ENCODE measurements at places on chromosomes 11 and 22. TPM values are rescaled to one million over a fixed set of nuclear protein-coding genes. Genes with fewer than 3 reads are reported as not detected.

The CCDC82 gene
- 88.6 TPM for total RNA-seq

- H3K36me3 ChIP-seq = no peaks in the 10 kb centered on the region
- no peaks in the 10 kb centered on the region for H3K27me3 ChIP-seq
- no peak overlapping the region for H3K27ac ChIP-seq
- no peaks in the 10 kb centered on the region for H3K4me1 ChIP-seq
- H3K4me3 ChIP-seq = no peak overlapping the region
These were observed 213.3 kb downstream of the MN1 start for GRCh38 chr22:27588268-27588667.

DNA sequence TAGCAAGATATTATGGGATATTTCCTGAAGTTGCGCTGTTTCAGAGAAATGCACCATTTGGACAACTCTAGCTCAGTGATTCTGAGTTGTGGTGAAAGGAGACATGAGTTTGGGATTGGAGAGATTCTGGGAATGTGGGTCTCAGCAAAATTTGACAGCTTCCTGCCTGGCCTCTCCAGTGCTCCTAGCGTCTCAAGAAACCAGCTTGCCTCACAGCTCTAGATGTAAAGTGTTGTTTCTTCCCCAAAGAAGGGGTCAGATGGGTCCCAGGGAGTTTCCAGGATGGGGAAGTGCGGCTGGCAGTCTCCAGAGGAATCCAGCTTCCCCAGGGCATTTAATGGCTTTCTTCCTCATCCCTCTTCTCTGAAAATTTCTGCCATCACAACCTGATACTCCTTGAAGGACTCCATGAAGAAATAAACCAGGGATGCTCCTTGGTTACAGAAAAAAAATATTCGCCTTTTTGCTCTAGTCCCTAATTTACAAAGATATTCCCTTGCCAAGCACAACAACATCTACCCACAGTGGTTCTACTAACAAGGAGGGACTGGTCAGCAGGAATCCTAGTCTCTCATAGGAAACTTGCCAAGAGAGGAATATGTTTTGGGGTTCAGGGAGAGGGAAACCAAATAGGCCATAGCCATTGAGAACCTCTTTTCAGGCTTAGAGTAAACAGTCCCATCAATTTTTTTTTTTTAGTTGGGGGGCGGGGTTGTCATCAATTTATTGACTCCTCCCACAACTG lies 185.4 kb upstream of the E2F8 start:
- no peaks in the 10 kb centered on the region for H3K36me3 ChIP-seq
- DNase-seq = peak; percentile 11
- peaks cover 7% of the 10 kb centered on the region for H3K4me1 ChIP-seq
- no peak overlapping the region for H3K27ac ChIP-seq
- H3K27me3 ChIP-seq = no peaks in the 10 kb centered on the region
- no peak overlapping the region for H3K4me3 ChIP-seq

GRCh38 chr11:93537767-93538261 lies 5.4 kb downstream of the SMCO4 start:
- no peaks in the 10 kb centered on the region for H3K27me3 ChIP-seq
- no peak overlapping the region for H3K27ac ChIP-seq
- H3K4me1 ChIP-seq = peaks cover 8% of the 10 kb centered on the region
- H3K36me3 ChIP-seq = no peaks in the 10 kb centered on the region

The TRPC6 gene
- not detected for total RNA-seq

DNA sequence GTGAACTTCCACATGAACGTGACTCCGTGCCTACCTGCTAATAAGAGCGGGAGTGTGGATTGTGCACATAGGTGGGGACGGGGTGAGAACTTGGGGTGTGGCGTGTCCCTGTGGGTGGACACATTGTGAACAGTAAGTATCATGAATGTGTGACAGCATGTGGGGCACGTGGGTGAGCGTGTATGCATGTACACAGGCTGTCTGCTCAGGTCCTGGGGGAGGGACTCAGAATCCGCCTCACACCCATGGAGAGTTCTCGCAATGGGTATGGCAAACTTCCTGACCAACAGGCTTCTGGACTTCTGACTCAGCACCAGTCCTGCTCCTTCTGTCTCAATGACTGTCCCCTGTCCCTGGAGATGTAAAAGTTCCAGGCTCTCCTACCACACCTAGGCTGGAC lies 222.9 kb downstream of the ST3GAL4 start:
- no peaks in the 10 kb centered on the region for H3K4me1 ChIP-seq
- H3K36me3 ChIP-seq = no peaks in the 10 kb centered on the region
- H3K27ac ChIP-seq = no peak overlapping the region
- no peak overlapping the region for H3K4me3 ChIP-seq
- no peaks in the 10 kb centered on the region for H3K27me3 ChIP-seq

The KRTAP5-1 gene
- total RNA-seq = not detected

The MUC5AC gene
- total RNA-seq = not detected

DNA sequence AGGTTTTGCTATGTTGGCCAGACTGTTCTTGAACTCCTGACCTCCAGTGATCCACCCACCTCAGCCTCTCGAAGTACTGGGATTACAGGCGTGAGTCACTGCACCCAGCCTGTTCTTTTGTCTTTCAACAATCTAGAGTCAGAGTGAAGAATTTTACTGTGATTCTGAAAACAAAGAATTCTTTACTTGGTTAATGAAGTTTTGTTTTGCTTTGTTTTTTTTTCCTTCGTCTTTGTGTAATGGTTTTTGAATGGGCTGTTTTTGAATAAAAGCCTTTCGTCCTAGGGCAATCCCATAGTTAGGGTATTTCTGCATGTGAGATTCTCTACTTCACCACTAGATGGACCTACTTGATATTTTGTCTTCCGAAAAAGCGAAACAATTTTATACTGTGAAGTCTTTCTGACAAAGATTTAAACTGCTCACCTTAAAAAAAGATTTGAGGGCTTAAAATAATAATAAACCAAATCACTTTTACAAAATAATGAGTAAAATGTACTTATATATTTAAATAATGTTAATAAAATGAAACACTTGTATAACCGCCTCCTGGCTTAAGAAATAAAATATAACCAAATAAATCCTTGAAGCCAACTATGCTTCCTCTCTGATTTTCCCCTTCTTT lies 43.4 kb upstream of the SC5D start:
- peak; percentile 61 for DNase-seq
- no peak overlapping the region for H3K4me3 ChIP-seq
- no peaks in the 10 kb centered on the region for H3K4me1 ChIP-seq

The GLYATL1 gene
- total RNA-seq = not detected

The SCUBE2 gene
- 6.8 TPM for total RNA-seq

- no peak overlapping the region for H3K4me3 ChIP-seq
- H3K27me3 ChIP-seq = peaks cover 2% of the 10 kb centered on the region
- H3K27ac ChIP-seq = no peak overlapping the region
These were observed 312.6 kb downstream of the C11orf87 start for GRCh38 chr11:109734566-109734965.

- no peak overlapping the region for H3K4me3 ChIP-seq
- no peaks in the 10 kb centered on the region for H3K27me3 ChIP-seq
- H3K27ac ChIP-seq = no peak overlapping the region
- H3K36me3 ChIP-seq = no peaks in the 10 kb centered on the region
- H3K4me1 ChIP-seq = no peaks in the 10 kb centered on the region
These were observed 36.9 kb downstream of the NXPE1 start for GRCh38 chr11:114522818-114523217.

- H3K36me3 ChIP-seq = no peaks in the 10 kb centered on the region
- H3K4me3 ChIP-seq = no peak overlapping the region
- 0 out of 2 replicates have a peak, but pooled peaks cover 3% of the 10 kb centered on the region for H3K4me1 ChIP-seq
- no peaks in the 10 kb centered on the region for H3K27me3 ChIP-seq
These were observed 124.5 kb upstream of the SYT13 start for GRCh38 chr11:45410391-45411227.

The EHF gene
- not detected for total RNA-seq

- no peaks in the 10 kb centered on the region for H3K27me3 ChIP-seq
- no peak overlapping the region for H3K4me3 ChIP-seq
- H3K27ac ChIP-seq = no peak overlapping the region
These were observed 36.9 kb downstream of the LIF start for GRCh38 chr22:30209642-30210041.

DNA sequence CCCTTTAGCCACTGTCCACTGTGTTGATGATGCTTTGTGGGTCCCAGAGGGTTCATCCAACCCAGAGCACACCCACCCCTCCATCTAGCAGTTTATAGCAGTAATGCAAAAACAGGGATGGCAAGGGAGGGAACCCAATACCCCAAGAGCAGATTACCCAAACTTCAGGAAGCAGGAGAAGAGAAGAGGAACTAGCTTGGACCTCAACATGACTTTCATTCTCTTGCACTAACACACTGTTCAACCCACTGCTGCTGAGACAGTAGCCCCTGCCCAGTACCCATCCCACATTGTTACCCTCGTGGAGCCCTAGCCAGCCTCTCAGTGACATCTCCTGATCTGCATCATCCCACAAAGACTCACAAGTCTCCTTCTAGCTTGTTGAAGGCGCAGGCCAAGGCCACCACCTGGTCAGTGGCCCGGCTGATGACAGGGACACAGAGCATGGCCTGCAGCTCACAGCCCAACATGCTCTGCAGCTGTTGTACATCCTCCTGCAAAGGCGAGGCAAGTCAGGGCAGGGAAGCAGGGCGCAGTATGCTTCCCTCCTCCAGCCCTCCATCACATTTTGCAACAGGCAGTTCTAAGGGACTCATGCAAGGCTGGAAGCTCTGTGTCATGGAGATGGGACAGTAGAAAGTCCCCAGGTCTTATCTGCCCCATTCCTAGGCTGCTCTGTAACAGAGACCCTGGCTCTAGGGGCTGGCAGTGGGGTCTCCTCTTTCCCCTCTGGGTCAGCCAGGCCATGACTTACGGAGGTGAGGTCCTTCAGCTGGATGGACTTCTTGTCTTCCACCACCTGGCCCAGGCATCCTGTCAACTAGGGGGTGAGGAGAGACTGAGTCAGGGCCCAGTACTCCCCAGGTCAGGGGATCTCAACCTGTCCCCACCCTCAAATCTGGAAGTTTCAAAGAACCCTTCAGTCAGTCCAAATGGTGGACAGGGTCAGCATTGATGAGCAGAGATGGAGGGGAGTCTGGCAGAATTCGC lies 85.5 kb downstream of the PDE2A start:
- no peak for DNase-seq
- no peak overlapping the region for H3K4me3 ChIP-seq
- H3K27ac ChIP-seq = no peak overlapping the region
- H3K4me1 ChIP-seq = peaks cover 17% of the 10 kb centered on the region
- H3K36me3 ChIP-seq = no peaks in the 10 kb centered on the region

The SESN3 gene
- total RNA-seq = 58.9 TPM

The BRSK2 gene
- total RNA-seq = not detected

The IL17REL gene
- not detected for total RNA-seq

- H3K36me3 ChIP-seq = no peaks in the 10 kb centered on the region
- H3K4me1 ChIP-seq = no peaks in the 10 kb centered on the region
- no peaks in the 10 kb centered on the region for H3K27me3 ChIP-seq
- H3K4me3 ChIP-seq = no peak overlapping the region
- H3K27ac ChIP-seq = no peak overlapping the region
These were observed 2237.9 kb upstream of the RAG2 start for GRCh38 chr11:38835966-38836365.

The RAG1 gene
- total RNA-seq = 0.34 TPM

All from Karpas-422 (cell line).